Dorsolateral prefrontal cortex (tissue), 122 donors: ENCODE measurements at places on chromosomes 5 and 9.

DNA sequence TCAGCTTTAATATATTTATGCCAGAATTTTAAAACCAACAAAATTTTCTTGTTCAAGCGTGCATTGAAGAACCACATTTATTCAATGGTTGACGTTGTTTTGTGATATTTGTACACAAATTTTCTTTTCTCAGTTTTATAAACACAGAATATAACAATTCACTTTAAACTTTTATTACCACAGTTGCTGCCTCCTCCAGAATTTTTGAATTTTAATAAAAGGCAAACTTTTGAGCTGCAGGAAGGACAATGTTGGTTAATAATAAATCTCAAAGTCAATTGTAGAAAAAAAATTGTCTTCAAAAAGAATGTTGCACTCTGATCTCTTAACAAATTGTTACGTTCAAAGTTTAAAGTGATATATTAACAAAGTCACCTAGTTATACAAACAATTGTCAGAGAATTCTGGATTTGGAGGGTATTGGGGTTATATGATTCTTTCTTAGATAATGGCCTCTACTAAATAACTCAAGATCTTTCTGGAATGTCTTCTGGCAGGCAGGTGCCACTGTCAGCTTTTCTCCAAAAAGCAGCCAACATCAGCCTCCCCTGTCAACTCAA, 60.5 kb downstream of the BAAT start:
- no peak for DNase-seq

GRCh38 chr5:81424728-81425127, 30.8 kb upstream of the ACOT12 start:
- no peak for DNase-seq

- no peak for DNase-seq
Observed at GRCh38 chr5:82802954-82803353, 274.2 kb downstream of the TMEM167A start.

DNA sequence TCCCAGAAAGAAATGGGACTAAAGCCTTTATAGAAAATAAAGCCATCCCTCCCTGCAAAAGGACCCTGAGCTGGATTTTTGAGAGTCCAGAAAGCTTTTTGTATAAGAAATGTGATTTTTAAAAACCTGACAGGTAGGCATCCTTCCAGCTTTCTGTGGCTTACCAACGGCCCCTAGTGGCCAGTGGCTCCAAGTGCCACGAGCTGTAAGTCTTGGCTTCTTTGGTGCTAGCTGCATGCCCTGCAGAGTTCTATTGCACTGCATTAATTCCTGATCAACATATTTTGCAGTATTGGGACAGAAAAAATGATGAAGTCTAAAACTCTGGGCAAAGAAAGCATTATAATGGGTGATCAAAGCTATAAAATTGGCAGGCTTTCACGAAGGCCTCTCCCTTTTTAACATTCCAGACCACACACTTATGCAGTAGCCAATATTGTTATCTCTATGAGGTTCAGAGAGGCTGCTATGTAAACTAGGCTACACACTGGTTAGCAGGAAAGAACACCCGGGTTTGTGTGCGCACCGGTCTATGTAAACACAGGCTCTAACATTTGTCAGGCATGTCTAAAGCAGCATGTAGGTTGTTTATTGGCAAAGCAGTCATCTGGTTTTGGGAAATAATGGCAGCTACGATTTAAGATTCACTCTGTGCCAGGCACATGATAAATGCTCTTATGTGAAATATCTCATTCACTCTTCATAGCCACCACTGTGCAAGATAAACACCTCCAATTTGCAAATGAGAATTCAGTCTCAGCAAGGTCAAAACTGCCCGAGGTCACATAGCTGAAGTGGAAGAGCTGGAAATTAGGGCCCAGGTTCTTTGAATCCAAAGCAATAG, 55.2 kb downstream of the NMUR2 start:
- peak; percentile 56 for DNase-seq

- DNase-seq = peak; percentile 57
Observed at GRCh38 chr5:151740336-151740942, 18.0 kb downstream of the ATOX1 start.

DNA sequence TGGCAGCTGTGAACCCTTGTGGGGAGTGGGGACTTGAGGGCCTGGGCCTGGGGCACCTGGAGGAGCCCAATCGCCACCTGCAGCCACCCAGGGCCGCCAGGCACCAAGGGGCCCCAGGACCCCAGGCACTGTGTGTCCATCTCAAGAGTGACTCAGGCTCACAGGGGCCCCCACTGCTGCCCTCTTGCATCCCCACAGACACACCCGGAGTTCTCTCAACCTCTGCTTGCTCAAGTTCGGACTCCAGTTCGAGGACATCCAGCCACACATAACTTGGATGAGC, 51.9 kb downstream of the MRPL36 start:
- DNase-seq = peak; percentile 21

GRCh38 chr5:16579142-16579847, 37.5 kb downstream of the RETREG1 start:
- peak; percentile 65 for DNase-seq

- DNase-seq = no peak
Observed at GRCh38 chr9:120710110-120710981, 3.9 kb downstream of the MEGF9 start.

DNA sequence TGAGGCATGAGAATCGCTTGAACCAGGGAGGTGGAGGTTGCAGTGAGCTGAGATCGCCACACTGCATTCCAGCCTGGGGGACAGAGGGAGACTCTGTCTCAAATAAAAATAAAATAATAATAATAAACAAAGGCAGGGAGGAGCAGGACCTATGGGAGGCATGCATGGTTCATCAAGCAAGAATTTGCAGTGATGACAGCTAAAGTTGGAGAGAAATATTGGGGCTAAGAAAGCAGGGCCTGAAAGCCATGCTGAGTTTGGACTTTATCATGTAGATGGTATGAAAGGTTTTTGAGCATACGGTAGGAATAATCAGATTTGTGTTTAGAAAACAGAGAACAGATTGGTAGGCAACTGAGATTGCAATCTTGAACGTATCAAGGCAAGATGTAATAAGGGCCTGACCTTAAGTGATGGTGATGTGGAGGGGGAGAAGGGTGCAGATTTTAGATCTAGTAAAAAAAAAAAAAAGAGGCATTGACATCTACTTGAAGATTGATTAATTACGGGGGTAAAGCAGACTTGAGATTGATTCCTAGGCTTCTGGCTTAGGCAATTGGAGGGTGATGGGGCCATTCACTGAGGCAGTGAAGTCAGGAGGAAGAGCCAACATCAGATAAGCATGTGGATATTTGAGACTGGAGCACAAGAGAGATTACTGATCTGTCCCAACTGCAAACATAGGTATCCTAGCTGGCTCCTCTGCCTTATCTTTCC, 50.7 kb downstream of the CFAP95 start:
- no peak for DNase-seq

DNA sequence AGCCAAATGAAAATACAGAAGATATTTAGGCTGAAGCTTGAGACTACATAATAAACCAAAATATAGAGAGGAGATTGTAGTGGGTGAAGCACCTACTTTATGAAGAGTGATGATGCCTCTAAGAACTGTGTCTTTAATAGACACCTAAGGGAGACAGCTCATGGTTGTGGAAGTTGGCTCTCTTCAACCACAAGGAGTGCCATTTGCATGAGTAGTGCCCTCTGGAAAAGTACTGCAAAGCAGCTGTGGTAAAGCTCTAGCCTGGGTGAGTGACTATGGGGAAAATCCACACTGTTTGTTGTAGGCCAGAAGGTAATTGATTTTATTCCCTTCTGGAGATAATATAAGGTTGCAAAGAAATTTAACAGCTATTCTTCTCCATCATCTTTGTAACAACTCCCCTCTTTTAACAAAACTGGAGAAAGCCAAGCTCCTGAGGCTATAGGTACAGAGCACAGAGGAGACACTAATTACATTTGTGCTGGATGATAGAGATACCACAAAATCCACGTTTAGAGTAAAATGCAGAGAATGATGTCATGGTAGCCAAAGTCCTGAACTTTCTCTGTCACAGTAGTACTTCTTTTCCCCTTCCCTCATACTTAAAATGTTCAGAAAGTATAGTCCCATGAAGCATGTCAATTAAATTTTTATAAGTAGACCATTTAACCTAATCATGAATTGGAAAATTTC, 122.8 kb downstream of the STARD4 start:
- DNase-seq = no peak

- DNase-seq = no peak
Observed at GRCh38 chr5:34459908-34460307, 196.2 kb upstream of the RAI14 start.

- DNase-seq = no peak
Observed at GRCh38 chr5:67214036-67214435, 17.4 kb upstream of the CD180 start.

DNA sequence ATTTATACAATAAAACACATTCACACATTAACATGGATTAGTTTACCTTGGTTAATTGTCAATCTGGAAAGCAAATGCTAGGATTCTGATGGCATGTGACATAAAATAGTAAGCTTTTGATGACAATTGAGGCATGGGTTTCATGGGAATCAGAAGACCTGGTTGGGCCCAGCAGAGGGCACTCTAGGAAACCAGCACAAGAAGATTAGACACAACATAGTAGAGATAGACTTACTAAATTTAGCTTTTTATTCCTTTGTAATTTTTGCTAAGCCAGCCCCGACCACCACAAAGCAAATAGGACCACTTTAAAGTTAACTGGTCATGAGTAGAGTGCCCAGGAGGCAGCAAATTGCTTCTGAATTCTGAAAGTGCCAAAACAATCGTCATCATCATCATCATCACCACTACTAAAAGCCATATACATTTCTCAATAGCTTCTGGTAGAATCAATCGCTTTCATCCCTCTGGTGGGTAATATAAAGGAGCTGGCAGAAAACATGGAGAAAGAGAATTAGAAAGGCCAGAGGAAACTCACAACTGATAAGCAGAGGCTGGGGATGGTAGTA, 163.2 kb downstream of the ARRDC3 start:
- no peak for DNase-seq

- no peak for DNase-seq
Observed at GRCh38 chr5:167821151-167821550, 470.3 kb upstream of the WWC1 start.

DNA sequence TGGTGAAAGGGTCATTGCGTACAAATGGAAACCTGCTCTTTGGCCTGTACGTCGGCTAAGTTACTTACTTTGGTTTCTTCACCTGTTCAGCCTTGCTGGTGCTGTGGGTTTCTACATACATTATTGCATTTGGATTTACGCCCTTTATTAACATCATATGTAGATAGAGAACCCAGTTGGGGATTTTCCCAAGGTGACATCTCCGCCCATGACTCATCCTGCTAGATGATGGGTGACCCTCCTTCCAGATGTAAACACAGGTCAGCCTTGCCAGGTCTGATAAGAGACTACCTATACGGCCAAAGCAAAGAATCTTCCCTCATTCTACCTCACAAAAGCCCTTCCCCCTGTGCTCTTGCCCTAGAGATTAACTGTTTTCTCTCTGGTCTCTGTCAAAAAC, 360.9 kb downstream of the KDM4C start:
- DNase-seq = no peak

DNA sequence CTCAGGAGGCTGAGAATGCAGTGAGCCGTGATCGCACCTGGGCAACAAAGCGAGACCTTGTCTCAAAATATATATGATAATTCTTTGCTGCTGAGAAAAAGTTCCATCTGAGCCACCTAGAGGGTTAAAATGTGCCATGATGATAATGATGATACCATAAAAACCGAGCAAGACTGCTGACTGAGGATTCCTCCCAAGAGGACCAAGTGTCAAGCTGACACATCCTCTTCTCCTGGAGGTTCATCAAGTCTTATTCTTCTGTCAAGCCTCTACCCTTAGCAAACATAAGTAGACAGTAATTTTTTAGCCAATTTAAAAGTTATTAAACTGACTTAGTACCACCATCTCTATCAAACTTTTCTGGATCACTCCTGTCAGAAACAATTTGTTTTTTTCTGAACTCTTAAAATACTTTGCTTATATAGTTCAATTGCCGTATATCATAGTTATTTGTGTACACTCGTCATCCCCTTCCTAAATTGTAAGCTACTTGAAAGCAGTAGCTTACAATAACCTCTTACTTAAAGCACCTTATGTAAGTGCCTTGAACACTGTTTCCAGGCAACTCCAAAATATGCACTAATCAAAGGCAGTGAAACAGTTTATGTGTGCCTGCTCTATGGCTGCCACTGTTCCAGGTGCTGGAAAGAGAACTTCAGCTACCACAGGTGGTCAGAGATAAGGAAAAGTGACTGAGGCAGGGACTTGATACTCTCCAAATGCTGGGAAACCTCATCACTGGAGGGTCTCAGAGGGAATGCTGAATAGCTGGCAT, 57.4 kb downstream of the SCAI start:
- no peak for DNase-seq

DNA sequence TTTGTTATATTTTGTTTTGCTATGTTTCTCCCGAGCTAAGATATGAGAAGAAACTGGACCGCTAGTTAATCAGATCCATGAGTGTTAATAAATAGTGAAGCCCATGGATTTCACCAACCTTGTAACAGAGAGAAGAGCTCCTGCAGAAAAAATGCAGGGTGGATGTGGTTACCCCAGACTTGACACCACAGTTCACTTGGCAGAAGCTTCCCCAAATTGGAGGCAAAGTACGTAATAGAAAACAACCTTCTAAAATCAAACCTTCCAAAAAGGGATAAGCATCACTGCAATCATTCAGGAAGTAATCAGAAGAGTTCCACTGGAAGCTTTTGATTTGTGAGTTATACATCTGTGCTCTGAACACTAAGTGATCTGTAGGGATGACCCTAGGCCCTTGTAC, 267.5 kb downstream of the ACTL7B start:
- DNase-seq = no peak

GRCh38 chr5:80309871-80310665, 9.7 kb upstream of the SPZ1 start:
- no peak for DNase-seq

DNA sequence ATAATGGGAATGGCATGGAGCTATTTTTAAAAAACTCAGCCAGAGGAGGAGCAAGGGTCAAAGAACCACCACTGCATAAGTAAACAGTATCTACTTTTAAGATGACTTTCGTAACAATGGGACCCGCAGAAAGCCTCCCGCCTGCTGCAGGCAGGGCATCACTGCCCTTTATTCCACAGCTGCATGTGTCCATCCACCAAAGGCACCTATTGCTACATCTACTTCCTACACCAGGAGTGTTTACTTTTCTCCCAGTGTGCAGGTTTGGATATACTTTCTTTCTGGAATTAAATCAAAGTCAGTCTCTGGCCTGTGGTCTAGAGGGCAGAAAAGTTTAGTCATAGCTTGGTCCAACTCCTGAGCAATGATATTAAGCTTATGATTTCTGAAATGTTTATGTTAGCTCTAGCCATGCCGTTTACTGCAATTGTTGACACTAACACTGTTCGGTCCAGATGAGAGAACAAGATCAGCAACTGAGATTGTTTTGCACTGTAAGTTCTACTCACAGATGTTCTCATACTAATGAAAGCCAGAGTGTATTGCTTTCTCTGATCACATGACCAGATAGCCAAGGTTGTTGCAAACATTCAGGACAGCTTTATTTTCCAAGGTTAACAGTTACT, 391.5 kb downstream of the FGF10 start:
- no peak for DNase-seq

GRCh38 chr9:135268031-135268430, 180.6 kb downstream of the OLFM1 start:
- DNase-seq = no peak

GRCh38 chr9:11931109-11931508, 762.1 kb upstream of the TYRP1 start:
- no peak for DNase-seq
